Activated CD4-positive, alpha-beta T cell treated with anti-CD3 and anti-CD28 coated beads for 4 hours (primary cell): ENCODE measurements at places on chromosomes 11 and 22.

GRCh38 chr11:32584921-32585320 lies 1.3 kb downstream of the EIF3M start:
- DNase-seq = no peak

GRCh38 chr22:20064545-20065262 lies 15.3 kb upstream of the DGCR8 start:
- no peak for DNase-seq

DNA sequence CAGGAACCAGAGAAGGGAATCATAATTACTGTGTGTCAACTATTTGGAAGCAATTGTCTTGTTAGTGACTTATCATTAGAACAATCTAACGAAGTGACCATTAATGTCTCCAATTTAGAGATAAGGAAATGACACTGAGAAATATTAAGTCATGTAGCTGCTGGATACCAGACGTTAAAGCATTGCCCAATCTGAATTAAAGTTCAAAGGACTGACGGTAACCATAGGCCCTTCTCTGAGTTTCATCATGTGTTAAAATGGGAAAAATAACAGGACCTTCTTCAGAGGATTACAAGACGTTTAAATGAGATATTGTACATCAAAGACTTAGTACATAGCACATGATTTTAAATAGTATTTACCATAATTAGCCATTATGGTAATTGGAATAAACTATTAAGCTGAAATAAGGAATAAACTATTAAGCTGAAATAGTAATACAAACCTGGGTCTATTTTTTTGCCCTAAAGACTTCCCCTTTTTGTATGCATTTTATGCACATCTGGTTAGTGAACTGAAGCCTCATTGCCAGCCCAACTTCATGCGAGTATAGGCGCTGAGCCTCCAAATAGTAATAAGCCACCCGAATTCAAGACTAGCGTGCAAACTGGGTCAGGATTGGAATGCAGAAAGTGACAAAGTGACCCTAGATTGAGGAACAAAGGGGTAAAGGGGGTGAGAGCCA lies 41.0 kb downstream of the GLYATL1 start:
- DNase-seq = no peak

DNA sequence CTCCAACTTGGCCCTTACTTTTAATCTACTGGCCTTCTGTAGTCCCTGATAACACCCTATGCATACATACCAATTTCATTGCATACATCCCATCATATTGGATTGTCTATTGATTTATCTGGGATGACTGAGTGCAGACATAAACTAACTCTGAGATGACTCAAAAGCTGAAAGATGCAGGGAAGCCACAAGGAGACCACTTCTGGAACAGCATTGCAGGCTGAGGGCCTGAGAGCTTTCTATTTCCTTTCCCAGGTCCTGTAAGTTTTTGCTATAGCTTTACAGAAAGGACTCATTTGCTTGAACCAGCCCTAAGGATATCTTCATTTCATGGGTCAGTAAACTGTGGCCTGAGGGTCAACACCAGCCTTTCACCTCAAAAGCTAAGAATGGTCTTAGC lies 15.1 kb upstream of the SPON1 start:
- no peak for DNase-seq

- DNase-seq = no peak
Measured at GRCh38 chr22:34604312-34604711, 461.6 kb upstream of the ISX start.

- no peak for DNase-seq
Measured at GRCh38 chr11:6476571-6476970, 2.8 kb upstream of the TRIM3 start.

GRCh38 chr22:27416511-27417420 lies 384.8 kb downstream of the MN1 start:
- no peak for DNase-seq

GRCh38 chr11:77799338-77799737 lies 21.2 kb downstream of the RSF1 start:
- DNase-seq = no peak

GRCh38 chr22:29224859-29225410 lies 19.2 kb downstream of the EMID1 start:
- DNase-seq = no peak

DNA sequence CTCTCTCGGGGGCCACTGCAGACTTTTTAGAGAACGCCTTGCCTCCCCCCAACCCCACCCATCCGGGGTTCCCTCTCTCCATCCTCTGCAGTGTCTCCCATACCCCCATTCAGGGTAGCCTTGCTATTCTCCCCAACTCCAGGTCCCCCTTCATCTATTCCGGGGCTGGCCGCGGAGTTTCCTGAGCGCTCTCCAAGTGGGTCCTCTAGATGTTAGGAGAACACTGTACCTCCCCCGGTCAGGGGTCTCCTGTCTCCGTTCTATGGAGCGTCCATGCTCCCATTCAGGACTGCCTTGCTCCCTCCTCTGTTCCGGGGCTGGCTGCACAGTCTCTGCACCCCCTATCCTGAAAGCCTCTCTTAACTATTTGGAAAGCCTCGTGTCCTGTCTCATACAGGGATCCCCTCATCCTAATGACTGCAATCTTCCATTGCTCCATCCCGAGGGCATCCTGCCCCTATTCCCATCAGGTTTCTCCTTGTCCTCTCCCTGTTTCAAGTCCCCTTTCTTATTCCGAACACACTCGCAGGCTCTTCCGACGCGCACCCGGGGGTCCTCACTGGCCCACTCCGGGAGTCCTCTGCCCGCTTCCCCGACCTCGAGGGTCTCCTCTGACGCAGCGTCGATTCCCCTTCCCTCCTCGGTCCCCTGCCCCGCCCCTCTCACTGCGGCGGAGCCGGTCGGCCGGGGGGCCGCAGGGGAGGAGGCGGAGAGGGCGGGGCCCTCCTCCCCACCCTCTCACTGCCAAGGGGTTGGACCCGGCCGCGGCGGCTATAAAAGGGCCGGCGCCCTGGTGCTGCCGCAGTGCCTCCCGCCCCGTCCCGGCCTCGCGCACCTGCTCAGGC lies at the start of gene NEFH:
Gene NEFH, plus strand, starts transcription at position 802 of the 845 bp plus-strand sequence. CDS start 45 bp downstream, outside the sequence.
- DNase-seq = no peak

- DNase-seq = no peak
Measured at GRCh38 chr22:22865311-22866072, 22.1 kb upstream of the IGLL5 start.

- no peak for DNase-seq
Measured at GRCh38 chr22:23397008-23397612, 183.0 kb downstream of the IGLL1 start.

DNA sequence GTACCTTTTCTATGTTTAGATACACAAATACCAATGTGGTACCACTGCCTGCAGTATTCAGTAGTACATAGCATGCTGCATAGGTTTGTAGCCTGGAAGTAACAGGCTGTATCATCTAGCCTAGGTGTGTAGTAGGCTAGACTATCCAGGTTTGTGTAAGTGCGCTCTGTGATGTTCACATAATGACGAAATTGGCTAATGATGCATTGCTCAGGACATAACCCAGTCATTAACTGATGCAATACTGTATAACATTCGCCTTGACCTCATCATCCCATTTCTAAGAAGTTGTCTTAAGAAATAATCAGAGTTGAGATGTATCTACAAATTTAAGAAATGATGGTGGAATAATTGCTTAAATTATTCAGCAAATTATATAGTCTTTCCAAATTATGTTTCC lies 116.0 kb upstream of the TIMP3 start:
- no peak for DNase-seq

DNA sequence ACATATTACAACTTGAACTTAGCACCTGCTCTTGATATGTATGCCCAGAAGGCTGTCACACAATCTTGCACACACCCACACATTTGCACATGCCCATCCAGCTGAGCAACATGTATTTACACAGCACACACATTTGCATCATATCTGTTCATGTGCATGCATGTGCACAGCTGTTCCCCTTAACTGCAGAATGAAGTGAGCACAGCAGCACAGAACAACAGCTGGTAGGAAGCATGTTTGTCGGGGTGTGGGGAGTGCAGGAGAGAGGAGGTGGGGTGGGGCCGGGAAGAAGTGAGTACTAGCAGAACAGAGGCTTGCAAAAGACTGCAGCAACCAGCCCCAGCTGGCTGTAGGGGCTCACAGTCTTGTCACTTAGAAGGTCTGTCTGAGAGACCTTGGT lies 296.5 kb downstream of the KIRREL3 start:
- no peak for DNase-seq

DNA sequence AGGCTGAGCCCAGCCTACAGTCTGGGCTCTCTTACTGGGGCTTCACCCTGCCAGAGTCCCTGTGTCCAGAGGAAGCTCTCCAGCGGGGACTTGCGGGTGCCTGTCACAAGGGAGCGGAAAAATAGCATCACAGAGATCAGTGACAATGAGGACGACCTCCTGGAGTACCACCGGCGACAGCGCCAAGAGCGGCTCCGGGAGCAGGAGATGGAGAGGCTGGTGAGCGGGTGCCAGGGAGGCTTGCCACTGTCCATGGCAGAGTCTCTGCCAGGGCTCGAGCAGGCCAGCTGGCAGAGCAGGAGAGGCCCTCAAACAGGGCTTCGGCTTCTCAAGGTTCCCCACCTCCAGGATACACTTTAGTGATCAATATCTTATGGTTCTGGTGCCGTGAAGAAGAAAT lies 21.0 kb downstream of the PHLDB1 start:
- DNase-seq = no peak

DNA sequence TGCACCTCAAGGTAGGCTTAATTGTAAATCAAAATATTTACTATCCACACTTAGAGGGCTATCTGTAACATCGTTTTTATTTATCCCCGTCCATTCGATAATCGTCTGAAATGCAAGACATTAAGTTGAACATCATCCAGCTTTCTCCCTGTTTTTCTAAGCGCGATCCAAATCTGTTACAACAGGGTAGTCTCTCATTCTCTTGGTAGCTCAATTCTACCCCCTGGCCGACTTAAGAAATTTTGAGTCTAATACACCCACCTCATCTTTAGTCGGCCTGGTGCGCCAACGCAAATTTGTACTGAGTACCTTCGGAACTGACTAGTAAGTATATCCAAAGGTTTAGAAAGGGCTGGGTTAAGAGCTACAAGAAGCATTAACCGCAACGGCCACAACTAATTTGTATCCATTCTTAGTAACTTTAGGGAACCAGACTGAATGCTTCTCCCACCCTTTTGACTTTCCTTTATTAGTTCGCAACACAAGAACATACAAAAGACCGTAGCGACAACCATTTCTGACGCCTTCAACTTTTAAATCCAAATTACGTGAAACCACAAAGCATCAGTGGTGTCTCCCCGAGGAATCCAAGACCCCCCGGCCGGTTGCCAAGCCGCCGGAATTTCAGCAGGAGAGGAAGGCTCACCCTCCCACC lies 1.0 kb upstream of the ZNF143 start:
- peak; percentile 49 for DNase-seq

DNA sequence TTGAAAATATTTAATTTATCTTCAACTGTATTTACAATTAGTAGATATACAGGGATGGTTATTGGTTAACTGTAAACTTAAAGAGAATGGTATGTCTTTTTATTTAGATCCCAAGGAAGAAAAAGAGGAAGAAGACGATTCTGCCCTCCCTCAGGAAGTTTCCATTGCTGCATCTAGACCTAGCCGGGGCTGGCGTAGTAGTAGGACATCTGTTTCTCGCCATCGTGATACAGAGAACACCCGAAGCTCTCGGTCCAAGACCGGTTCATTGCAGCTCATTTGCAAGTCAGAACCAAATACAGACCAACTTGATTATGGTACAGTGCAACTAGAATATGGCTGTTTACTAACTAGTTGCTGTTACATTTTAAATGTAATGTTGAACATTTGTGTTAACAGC lies 12.7 kb upstream of the CNTF start:
- no peak for DNase-seq

GRCh38 chr11:127075758-127076157 lies 75.2 kb upstream of the KIRREL3 start:
- no peak for DNase-seq

DNA sequence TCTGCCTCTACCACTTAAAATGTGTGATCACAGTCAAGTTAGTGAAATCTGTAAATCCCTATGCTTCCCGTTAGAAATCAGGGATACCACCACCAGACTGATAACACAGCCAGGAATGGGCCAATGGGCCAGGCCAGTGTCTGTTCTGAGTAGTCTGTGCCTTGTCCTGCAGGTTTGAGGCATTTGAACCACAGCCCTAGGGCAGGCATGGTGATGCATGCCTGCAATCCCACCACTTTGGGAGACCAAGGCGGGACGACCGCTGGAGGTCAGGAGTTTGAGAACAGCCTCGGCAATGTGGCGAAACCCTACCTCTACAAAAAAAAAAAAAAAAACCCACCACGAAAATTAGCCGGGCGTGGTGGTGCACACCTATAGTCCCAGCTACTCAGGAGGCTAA lies 12.1 kb upstream of the AHNAK start:
- no peak for DNase-seq

GRCh38 chr11:95711162-95711944 lies 78.2 kb downstream of the FAM76B start:
- no peak for DNase-seq

DNA sequence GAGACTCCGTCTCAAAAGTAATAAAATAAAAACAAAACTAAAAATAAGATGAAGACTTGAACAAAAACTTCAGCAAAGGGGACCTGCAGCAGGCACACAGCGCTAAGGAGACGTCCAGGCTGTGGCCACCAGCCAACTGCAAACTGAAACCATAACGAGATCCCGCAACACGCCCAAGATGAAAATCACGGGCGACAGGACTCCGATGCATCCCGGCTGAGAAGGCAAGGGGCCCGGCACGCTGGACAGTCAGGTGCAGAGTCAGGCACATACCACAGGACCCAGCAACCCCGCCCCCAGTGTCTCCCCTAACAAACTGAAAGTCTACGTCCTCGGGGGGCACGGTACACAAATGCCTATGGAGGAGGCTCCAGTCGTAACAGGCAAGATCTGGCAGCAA lies 9.2 kb downstream of the HRAS start:
- DNase-seq = no peak

- no peak for DNase-seq
Measured at GRCh38 chr22:37618674-37619073, 10.0 kb downstream of the GGA1 start.

DNA sequence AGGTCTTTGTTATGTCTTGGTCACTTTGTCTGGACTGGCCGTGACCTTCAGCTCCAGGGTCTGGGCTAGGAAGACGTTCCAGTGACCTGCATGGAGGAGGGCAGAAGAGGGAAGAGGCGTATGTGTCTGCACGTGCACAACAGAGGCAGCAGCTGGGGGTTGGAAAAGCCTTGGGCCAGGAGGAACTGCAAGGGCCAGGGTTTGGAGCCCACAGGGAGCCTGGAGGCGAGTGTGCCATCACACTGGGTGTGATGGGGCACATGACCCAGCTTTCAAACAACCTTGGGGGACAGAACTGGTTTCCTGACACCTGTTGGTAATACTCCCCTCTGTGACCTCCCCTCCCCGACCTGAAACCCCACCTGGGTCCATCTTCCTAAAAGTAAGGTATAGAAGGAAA lies 34.7 kb downstream of the CHRDL2 start:
- DNase-seq = no peak

DNA sequence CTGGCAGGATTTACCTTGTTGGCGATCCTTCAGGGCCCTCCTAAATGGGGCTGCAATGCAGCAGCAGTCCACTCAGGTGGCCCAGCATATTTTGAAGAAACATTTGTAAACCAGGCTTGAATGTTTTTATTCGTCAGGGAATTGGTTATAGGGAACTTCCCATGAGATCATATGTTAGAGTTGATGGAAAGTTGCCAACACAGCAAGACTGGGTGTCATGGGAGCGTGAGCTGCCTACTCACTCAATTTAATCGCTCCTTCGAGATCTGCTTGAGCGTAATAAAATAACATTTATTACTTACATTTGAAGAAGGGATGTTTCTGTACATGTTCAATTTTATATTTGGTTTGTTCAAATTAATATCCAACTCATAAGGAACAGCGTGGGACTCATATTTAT lies 19.4 kb downstream of the OR2AT4 start:
- DNase-seq = no peak
